ENCODE measurements at places on chromosomes 4 and X.

DNA sequence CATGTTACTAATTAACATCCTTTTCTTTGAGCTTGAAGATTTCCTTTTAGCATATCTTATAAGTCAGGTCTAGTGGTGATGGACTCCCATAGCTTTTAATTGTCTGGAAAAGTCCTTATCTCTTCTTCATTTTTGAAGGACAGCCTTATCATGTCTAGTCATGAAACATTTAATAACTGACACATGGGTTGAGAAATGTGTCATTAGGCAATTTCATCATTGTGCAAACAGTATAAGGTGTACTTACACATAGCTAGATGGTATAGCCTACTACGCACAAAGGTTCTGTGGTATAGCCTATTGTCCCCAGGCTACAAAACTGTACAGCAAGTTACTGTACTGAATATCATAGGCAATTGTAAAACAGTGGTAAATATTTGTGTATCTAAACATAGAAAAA is 34.5 kb upstream of the ALG13 start:
- no peak for DNase-seq

DNA sequence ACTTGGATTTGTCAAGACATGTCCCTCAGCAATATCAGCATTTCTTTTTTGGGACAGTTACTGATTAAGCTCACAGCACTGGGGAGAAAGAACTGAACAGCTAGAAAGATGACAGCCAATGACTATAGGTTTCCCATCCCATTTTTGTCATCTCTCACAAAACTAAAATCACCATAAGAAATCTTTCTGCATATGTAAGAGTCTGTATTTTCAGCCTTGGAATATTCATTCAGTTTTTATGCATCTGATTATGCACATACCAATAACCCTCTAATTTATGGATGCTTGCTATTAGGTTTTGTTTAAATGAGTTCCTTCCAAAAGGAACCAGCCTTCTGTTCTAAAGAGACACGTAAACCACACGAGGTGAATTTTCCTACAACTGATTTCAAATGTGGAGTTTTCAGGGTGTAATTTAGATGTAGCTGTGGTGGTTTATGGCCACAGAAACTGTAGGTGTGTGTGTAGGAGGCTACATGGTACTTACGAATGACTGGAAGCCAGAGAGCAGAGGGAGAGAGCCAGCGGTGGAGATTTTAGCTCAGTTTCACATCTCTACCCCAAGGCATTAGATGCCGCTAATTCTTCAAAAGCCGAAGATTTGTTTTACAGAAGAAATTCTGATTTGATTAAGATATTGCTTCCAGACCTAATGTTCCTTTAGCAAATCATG is 55.3 kb downstream of the AFF2 start:
- no peak for DNase-seq

DNA sequence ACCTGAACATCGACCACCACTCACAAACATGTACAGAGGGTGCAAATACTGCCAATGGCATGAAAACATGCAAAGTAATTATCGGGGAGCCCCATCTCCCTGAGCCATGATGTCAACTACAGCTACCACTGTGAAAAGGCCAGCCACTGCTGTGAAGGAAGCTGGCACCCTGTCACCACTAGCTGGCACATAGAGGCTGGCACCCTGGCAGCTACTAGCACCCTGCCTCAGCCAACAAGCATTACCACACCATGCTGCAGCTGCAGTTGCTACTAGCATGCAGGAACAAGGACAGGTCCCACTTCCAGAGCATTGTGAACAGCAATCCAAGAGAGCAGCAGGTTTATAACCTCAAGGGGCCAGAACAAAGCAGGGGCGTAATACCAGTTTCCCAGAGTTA is 81.4 kb downstream of the PRR32 start:
- DNase-seq: no peak

DNA sequence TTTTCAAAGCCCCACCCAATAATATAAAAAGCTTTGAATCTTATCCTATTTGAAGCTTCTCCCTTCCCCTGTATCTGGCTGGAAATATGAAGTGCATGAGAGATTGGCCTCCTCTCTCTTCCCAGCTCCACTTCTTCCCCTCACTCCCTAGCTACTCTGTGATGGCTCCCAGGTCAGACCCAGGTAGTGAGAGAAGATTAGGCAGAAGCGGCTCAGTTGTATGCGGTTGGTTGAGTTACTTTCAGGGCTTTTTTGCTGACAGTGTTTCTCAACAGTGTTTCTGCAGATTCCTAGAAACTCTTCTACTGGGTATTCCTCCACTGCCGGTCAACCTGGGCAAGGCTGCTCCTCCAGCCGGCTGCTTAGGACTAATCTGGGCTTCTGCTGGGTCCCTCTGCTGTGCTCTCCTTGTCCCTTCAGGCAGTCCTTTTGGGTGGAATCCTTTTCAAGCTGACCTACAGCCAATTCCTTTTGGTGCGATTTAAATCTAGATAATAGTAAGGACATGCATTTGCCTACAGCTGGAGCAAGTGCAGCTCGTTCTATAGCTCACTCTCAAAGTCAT is 87.4 kb upstream of the SLC7A11 start:
- no peak for DNase-seq

- DNase-seq: no peak
Measured at GRCh38 chr4:2451036-2451520, 17.8 kb upstream of the RNF4 start.

- DNase-seq: no peak
Measured at GRCh38 chr4:165301833-165302232, 25.6 kb upstream of the MSMO1 start.

GRCh38 chrX:63718010-63718694 is 66.9 kb downstream of the ARHGEF9 start:
- no peak for DNase-seq

DNA sequence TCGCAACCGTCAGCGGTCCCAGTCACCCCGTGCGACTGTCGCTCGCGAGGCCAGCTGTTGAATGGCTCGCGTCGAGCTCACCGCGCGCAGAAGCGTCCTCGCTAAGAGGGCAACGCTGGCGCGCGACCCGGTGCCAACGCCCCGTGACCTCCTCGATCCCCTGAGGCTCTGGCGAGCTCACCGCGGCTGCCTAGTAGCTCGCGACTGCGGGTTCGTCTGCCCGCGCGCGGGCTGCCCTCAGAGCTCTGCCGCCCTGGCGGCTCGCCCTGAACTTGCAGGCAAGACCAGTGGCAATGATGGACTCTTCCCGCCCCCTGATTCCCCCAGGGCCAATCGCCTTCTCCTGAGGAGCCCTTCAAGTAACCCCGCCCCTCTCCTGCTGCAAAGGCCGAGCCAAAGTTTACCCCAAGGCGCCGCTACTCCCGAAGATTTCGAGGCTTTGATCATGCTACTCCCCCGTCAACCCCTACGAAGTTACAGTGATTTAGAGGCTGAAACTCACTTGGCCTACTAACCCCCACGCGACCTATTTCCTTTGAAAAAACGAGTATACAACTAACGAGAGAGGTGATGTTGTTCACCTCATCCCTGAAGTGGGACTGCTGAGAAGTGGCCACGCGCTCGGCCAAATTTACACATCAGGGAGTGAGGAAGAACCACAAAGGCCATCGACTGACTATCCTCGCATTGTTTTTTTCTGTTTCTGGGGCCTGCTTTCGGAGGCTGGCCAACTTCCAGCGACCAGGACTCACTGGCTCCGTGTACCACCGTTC is 37.5 kb downstream of the PGRMC1 start:
- no peak for DNase-seq

DNA sequence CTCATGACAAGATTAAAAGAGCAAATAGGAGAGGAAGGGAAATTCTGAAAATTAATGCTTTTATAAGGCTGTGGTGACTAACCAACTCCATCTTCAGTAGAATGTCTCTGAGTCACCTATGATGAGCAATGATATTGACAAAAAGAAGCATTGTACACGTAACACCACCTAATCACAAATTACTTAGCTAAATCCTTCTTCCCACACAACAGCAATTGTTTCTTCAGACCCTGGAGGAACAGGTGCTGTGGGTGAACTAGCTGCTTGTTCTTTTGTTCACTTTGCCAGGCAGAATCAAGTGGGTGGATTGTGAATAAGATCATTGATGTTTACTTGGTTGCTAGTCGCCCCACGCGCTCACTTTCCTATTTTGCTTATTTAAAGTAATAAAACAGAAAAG is 315.5 kb downstream of the CAMK2D start:
- no peak for DNase-seq

- no peak for DNase-seq
Measured at GRCh38 chr4:130424211-130424610, 1328.3 kb downstream of the C4orf33 start.

DNA sequence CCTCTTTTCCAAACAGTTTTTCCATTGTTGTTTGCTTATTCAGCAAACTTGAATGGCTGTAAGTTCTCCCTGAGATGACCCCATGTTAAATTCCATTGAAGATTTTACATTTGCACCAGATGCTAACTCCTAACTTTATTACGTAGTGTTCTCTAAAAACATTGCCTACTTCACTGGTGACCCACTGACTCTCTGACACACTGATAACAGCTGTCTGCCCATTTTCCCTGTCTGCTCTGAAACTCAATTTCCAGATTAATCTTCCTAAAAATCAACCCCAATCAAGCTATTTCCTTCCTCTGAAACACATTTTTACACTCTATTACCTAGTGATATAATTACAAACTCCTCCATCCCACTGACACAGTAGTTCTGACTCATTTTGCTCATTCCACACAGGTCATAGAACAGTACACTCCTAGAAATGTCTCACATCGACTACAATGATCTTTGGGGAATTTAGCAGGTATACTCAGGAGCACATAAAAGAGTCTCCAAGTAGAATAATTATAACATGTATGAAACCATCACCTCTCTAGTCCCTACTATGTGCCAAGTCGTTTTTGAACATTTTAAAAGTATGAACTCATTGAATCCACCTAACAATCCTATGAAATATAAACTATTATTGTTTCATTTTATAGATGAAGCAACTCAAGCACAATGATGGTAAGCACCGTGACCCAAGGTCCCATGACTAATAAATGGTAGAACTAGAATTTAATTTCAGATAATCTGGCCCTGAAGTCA is 210.9 kb downstream of the SLIT2 start:
- no peak for DNase-seq

- DNase-seq: no peak
Measured at GRCh38 chrX:32871636-32872035, 339.7 kb downstream of the DMD start.

- DNase-seq: no peak
Measured at GRCh38 chr4:15295421-15296162, 132.2 kb upstream of the C1QTNF7 start.

- no peak for DNase-seq
Measured at GRCh38 chr4:94436512-94436911, 15.2 kb upstream of the PDLIM5 start.

DNA sequence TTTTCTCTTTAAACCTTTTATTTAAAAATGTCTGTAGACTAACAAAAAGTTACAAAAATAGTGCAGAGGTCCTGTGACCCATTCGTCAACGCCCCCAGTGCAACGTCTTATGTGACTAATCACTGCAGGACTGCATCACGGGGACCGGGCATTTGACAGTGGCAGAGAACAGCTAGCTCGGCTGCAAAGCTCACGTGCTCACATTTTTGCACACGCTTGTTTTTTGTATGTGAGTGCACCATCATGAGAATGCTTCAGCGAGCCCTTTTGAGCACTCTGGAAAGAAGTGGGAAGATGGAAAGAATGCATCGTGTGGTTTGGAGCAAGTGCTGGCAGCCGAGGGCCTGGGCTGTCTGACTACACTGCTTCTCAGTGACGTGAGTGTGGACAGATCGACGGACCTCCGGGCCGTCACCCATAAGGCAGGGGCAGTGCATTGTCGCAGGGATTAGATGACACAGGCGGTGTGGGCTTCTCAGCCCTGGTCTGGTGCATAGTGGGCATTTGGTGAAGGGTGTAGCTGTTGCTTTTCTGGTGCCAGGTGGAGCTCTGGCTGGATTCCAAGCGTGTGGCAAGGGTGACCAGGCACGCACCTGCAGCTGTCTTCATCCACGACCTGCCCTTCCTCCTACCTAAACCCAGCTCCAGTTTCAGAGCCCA is 17.7 kb downstream of the SPON2 start:
- DNase-seq: no peak

DNA sequence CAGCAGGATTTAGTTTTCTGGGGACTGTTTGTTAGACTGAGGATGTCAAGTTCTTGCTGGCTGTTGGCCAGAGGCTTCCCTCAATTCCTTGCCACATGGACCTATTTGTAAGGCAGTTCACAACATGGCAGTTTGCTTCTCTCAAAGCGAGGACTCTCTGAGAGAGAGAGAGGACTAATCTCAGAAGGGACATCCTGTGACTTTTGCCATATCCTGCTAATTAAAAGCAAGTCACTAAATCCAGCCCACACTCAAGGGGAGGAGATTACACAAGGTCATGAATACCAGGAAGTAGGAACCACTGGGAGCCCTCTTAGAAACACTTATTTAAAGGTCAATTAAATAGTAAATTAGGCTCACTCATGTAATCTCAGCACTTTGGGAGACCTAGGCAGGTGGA is 38.2 kb downstream of the PPP1R2C start:
- no peak for DNase-seq

- no peak for DNase-seq
Measured at GRCh38 chr4:138118270-138118669, 123.9 kb downstream of the SLC7A11 start.

DNA sequence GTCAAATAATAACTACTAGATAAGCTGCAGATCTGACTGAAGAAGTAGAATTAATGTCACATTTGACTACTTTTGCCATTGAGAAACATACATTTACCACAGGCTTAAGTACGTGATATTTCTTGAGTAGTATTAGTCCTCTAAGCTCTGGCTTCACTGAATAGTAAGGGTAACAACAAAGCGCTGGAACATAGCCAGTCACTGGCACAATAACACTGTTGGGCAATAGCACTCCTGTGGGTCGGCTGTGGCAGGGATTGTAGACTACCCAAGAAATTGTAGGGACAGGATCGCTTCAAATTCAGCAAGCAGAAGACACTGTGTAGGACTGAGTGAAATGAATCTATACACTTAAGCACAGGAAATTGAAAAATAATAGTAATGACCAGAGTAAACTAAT is 27.1 kb upstream of the IL15 start:
- DNase-seq: no peak

DNA sequence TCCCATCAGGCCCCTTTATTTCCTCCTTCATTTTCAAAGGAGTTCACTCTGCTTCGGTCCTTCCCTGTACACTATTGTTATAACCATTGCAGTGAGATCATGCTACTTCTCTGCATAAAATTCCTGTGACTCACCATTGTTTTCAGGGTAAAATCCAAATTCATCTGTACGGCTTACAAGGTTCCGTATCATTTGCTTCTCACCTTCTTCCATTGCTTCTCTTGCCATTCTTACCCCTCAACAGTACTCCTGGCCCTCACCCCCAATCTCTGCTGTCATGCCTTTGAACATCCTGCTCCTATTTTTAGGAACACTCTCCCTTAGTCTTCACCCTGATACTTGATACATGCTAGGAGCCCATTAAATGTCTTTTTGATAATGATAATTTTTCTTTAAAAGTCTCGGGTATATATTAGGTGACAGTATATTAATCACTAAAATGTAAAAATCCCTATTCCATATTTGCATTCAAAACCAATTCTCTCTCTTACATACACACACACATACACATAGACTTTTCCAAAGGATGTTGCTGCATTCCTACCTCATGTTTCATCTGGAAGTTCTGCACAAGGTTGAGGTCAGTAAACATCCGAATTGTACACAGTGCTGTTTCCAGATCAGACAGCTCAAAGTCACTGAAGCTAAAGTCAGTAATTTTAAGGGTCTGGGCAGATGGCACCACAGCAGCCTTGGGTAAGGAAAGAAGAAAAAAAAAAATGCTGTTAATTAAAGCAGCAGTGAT is 103.4 kb downstream of the PDE5A start:
- DNase-seq: no peak

- DNase-seq: no peak
Measured at GRCh38 chrX:120790552-120790951, 85.1 kb downstream of the CT47B1 start.

GRCh38 chr4:134001057-134001456 is 200.5 kb downstream of the PABPC4L start:
- DNase-seq: no peak

All from esophagus squamous epithelium (tissue), 5 donors.